ENCODE measurements at places on chromosomes 1 and 21. TPM values are rescaled to one million over a fixed set of nuclear protein-coding genes. Genes with fewer than 3 reads are reported as not detected.

PRMT2 gene
- total RNA-seq = 85.7 TPM

- no peaks in the 10 kb centered on the region for H3K36me3 ChIP-seq
- no peak overlapping the region for H3K4me3 ChIP-seq
- no peak overlapping the region for H3K27ac ChIP-seq
- DNase-seq = no peak
- H3K27me3 ChIP-seq = no peaks in the 10 kb centered on the region
Measured at GRCh38 chr1:235297579-235297978, 30.4 kb downstream of the ARID4B start.

GRCh38 chr1:79128722-79129121 lies 122.2 kb upstream of the ADGRL4 start:
- no peaks in the 10 kb centered on the region for H3K36me3 ChIP-seq
- no peaks in the 10 kb centered on the region for H3K27me3 ChIP-seq
- H3K4me3 ChIP-seq = no peak overlapping the region
- H3K27ac ChIP-seq = no peak overlapping the region

DNA sequence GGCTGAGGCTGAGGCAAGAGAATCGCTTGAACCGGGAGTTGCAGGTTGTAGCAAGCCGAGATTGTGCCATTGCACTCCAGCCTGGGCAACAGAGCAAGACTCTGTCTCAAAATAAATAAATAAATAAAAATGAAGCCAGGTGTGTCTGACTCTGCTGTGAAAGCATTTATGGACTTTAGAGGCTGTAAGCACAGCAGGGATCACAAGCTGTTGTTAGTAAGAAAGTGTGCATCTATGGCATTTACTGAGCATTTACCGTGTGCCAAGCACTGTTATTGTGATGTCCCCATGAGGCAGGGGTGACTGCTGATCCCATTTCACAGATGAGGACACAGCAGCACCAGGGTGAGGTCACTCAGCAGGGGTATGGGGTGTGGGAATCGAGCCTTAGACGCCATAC lies 20.1 kb downstream of the FAM151A start:
- no peaks in the 10 kb centered on the region for H3K27me3 ChIP-seq
- no peak for DNase-seq
- H3K27ac ChIP-seq = no peak overlapping the region
- no peaks in the 10 kb centered on the region for H3K4me1 ChIP-seq
- H3K4me3 ChIP-seq = no peak overlapping the region

GRCh38 chr1:224014330-224014649 lies 99.6 kb upstream of the FBXO28 start:
- no peaks in the 10 kb centered on the region for H3K4me1 ChIP-seq
- DNase-seq = no peak
- no peak overlapping the region for H3K27ac ChIP-seq
- no peak overlapping the region for H3K4me3 ChIP-seq

DNA sequence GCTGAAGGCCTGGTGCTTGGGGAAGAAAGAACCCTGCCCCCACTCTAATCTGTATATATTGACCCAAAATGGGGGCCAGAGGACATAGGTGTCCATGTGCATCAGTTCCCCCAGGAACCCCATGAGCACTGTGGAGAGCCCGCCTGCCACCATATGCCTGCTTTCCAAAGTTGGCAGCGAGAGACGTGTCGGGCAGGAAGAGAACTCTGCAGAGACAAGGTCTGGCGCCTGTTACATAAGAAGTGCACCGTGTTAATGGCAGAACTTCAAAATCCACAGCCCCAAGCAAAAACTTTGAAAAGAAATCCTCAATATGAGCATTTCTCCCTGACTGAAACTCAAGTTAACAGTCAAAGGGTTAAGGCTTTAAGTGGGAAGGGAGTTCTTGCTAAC lies 8.0 kb downstream of the CTNNBIP1 start:
- H3K27me3 ChIP-seq = no peaks in the 10 kb centered on the region
- no peaks in the 10 kb centered on the region for H3K36me3 ChIP-seq
- H3K27ac ChIP-seq = no peak overlapping the region

- no peak for DNase-seq
- H3K27ac ChIP-seq = peak overlapping the region; percentile 79
- H3K4me1 ChIP-seq = peaks cover 42% of the 10 kb centered on the region
- peak overlapping the region; percentile 56 for H3K4me3 ChIP-seq
Measured at GRCh38 chr1:149936992-149937705, 470 bp upstream of the MTMR11 start.

GRCh38 chr1:179082999-179083335 lies 1.1 kb downstream of the TOR3A start:
- no peak overlapping the region for H3K27ac ChIP-seq
- H3K4me1 ChIP-seq = peaks cover 24% of the 10 kb centered on the region
- peaks cover 5% of the 10 kb centered on the region for H3K36me3 ChIP-seq
- H3K4me3 ChIP-seq = peak overlapping the region; percentile 94
- no peaks in the 10 kb centered on the region for H3K27me3 ChIP-seq

DNA sequence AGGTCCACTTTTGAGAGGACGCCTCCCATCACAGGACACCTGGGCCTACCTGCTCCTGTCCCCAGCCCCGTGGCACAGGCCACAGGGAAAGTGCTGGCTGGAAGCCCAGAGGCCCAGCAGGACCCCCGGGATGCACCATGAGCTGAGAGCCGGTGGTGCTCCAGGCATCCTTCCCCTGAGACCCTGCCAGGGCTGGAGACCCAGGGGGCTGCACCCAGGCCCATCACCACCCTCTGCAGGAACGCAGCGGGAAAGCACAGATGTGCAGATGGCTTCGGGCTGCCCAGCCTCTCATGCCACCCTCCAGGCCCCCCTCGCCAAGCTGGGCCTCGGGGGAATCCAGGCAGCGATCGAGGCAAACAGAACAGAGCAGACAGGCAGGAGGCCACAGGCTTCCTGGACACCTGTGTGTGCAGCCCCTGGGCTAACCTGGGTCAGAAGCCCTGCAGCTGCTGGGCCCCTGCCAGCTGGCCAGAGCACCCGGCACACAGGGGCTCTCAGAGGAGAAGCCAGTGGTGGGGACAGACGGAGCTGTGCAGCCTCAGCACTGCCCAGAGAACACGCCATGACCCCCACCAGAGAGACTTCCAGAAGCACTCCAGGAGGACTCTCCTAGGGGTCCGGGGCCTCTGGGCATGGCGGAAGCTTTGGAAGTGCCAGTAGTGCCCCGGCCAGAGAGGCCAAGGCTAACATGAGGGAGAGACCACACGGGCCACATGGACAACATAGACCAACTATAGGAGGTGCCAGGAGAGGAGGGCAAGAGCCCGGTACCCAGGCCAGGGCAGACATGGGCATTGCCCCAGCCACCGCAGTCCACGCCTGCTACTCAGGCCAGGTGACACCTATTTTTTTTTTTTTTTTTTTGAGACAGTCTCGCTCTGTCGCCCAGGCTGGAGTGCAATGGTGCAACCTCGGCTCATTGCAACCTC lies 71.4 kb downstream of the ARHGEF16 start:
- H3K4me1 ChIP-seq = peaks cover 18% of the 10 kb centered on the region
- no peak for DNase-seq
- H3K27ac ChIP-seq = no peak overlapping the region
- peaks cover 11% of the 10 kb centered on the region for H3K27me3 ChIP-seq
- H3K4me3 ChIP-seq = no peak overlapping the region
- H3K36me3 ChIP-seq = no peaks in the 10 kb centered on the region

GRCh38 chr1:212977781-212978645 lies 27.7 kb downstream of the VASH2 start:
- no peak overlapping the region for H3K27ac ChIP-seq
- H3K4me1 ChIP-seq = no peaks in the 10 kb centered on the region
- H3K36me3 ChIP-seq = no peaks in the 10 kb centered on the region
- no peaks in the 10 kb centered on the region for H3K27me3 ChIP-seq
- H3K4me3 ChIP-seq = no peak overlapping the region

GPBP1L1 gene
- 94.5 TPM for total RNA-seq

DNA sequence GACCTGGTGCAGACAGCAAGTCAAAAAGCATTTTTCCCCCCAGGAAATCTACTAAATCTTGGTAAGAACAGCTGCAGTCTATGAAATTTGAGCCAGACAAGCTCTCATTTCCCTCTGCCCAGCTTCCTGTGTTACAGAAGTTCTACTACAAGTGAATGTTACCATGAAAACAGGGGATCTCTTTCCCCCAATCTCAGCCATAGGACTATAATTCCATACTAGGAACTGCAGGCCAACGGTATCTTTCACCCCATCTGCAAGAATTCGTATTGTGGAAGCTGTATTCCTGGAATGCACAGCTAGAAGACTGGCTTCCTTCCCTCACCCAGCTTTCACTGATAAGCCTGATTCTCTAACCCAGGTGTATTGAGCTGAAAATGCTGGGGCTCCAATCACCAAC lies 1655.4 kb downstream of the BRINP3 start:
- DNase-seq = no peak
- no peaks in the 10 kb centered on the region for H3K27me3 ChIP-seq
- no peak overlapping the region for H3K4me3 ChIP-seq
- no peaks in the 10 kb centered on the region for H3K36me3 ChIP-seq
- no peak overlapping the region for H3K27ac ChIP-seq

- DNase-seq = no peak
- no peaks in the 10 kb centered on the region for H3K27me3 ChIP-seq
- H3K36me3 ChIP-seq = no peaks in the 10 kb centered on the region
Measured at GRCh38 chr1:42043182-42043581, 110.0 kb upstream of the GUCA2B start.

CD160 gene
- total RNA-seq = not detected

DNA sequence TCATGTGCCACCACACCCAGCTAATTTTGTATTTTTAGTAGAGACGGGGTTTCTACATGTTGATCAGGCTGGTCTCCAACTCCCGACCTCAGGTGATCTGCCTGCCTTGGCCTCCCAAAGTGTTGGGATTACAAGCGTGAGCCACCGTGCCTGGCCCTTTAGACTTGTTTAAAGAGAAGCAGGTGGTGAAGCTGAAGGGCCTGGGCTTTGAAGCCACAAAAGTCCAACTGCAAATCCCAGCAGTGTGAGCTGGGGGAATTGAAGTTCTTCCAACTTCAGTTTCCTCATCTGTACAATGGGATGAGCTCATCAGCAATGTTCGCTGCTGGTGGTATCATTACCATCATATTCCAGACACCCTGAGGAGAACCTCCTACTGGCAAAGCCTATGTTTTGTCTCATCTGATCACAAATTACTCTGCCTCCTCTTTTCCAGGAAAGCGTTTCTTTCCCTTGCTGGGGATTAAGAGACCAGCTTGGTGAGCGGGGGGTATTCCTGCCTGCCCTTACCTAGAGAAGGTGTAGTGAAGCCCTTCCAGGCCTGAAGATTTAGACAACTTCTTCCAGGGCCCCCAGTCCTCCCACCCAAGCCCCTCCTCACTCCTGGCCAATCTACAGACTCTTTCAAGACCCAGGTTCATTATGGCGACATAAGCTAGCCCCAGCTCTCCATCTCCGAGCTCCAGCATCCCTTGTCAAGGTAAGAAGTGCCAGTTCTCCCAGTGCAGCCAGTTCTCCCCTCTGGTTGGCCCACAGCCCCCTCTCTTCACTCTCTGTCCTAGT lies 2.4 kb upstream of the SHISA4 start:
- DNase-seq = no peak
- H3K4me1 ChIP-seq = peaks cover 67% of the 10 kb centered on the region
- H3K27ac ChIP-seq = peak overlapping the region; percentile 4
- H3K27me3 ChIP-seq = no peaks in the 10 kb centered on the region
- no peak overlapping the region for H3K4me3 ChIP-seq

GRCh38 chr21:37224861-37225839 lies 42.0 kb downstream of the VPS26C start:
- DNase-seq = no peak
- H3K4me1 ChIP-seq = peaks cover 5% of the 10 kb centered on the region
- H3K27me3 ChIP-seq = no peaks in the 10 kb centered on the region
- peaks cover 72% of the 10 kb centered on the region for H3K36me3 ChIP-seq
- H3K27ac ChIP-seq = no peak overlapping the region

- no peak overlapping the region for H3K27ac ChIP-seq
- H3K4me3 ChIP-seq = no peak overlapping the region
- no peaks in the 10 kb centered on the region for H3K4me1 ChIP-seq
- H3K27me3 ChIP-seq = no peaks in the 10 kb centered on the region
- peaks cover 28% of the 10 kb centered on the region for H3K36me3 ChIP-seq
Measured at GRCh38 chr1:214389734-214390133, 108.8 kb downstream of the SMYD2 start.

DNA sequence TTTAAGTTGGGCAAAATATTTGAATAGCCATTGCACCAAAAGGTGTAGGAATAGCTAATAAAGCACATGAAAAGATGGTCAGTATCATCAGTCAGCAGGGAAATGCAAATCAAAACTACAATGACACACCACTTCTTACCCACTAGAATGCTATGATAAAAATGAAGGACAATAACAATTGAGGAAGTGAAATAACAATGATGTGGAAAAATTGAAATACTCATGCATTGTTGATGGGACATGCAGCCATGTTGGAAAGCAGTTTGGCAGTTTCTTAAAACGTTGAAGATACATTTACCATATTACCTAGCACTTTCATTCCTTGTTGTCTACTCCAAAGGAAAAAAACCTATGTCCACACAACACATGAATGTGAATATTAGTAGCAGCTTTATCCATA lies 28.4 kb downstream of the HSD3B1 start:
- DNase-seq = no peak
- H3K27ac ChIP-seq = no peak overlapping the region
- H3K27me3 ChIP-seq = no peaks in the 10 kb centered on the region

PLA2G2C gene
- 1.5 TPM for total RNA-seq

GRCh38 chr1:43622471-43622870 lies 27.5 kb upstream of the KDM4A start:
- H3K4me1 ChIP-seq = no peaks in the 10 kb centered on the region
- no peak overlapping the region for H3K4me3 ChIP-seq
- no peak overlapping the region for H3K27ac ChIP-seq
- no peak for DNase-seq
- H3K27me3 ChIP-seq = no peaks in the 10 kb centered on the region

All from sigmoid colon (tissue), 7 donors.